ENCODE measurements at places on chromosomes 4 and X.

DNA sequence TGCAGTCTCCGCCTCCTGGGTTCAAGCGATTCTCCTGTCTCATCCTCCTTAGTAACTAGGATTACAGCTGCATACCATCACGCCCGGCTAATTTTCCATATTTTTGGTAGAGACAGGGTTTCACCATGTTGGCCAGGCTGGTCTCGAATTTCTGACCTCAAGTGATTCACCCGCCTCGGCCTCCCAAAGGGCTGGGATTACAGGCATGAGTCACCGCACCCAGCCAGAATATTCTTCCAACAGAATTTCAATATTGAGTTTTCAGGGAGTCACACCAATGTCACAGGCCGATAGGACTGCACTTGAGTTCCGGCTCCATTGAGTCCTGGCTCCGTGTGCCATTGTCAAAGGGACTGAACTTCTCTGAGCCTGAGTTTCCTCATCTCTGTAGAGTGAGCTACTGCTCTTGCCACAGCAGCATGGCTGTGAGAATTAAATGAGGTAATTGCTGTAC is 82.9 kb downstream of the CLCN4 start:
- no peak for DNase-seq

DNA sequence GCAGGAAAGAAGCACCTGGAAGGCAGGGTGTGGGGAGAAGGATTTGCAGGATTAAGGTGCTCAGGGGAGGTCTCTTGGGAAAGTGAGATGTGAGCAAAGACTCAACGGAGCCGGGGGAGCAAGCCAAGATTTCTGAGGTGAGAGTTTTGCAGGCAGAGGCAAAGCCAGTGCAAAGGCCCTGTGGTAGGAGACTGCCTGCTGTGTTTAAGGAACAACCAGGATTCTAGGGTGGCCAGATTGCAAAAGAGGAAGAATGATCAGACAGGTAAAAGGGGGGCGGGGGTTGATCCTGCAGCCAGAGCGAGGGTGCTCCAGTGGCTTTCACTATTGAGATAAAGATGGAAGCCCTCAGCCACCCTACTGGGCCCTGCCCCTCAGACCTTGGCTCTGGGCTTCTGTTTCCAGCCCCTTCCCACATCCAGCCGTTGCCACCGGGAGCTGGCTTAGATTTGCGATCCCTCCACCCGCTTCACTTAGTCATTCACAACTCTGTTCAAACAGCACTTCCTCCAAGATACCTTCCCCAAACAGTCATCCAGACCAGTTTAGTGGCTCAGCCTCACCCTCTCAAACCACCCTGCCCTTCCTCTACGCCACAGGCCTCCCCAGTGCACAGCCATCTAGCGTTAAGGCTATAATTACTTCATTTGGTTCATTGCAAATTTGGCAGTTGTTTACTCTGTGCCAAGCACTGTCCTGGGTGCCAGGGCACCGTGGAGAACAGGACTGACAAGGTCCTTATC is 23.3 kb upstream of the BCOR start:
- DNase-seq: no peak

- DNase-seq: no peak
Observed at GRCh38 chrX:14290335-14290734, 239.0 kb upstream of the GLRA2 start.

DNA sequence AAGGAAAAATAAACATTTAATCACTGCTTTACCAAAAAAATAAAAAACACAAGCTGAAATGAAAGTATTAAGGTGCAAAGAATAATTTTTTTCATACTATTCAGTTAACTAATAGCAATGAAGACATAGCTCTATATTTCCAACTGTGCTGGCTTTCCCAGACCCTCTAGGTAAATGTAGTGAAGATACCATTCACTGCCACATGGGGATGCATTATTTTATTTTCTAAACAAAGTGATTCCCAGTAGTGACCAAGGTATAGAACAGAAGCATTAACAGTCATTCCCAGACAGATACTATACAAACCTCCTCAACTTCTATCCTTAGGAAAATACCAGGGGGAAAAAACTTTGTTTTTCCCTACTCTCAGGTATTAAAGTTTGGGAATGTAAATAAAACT is 39.4 kb downstream of the ANTXR2 start:
- no peak for DNase-seq

- DNase-seq: peak; percentile 7
Observed at GRCh38 chr4:100569196-100569595, 51.4 kb upstream of the EMCN start.

- DNase-seq: no peak
Observed at GRCh38 chr4:186627226-186627865, 72.0 kb upstream of the MTNR1A start.

DNA sequence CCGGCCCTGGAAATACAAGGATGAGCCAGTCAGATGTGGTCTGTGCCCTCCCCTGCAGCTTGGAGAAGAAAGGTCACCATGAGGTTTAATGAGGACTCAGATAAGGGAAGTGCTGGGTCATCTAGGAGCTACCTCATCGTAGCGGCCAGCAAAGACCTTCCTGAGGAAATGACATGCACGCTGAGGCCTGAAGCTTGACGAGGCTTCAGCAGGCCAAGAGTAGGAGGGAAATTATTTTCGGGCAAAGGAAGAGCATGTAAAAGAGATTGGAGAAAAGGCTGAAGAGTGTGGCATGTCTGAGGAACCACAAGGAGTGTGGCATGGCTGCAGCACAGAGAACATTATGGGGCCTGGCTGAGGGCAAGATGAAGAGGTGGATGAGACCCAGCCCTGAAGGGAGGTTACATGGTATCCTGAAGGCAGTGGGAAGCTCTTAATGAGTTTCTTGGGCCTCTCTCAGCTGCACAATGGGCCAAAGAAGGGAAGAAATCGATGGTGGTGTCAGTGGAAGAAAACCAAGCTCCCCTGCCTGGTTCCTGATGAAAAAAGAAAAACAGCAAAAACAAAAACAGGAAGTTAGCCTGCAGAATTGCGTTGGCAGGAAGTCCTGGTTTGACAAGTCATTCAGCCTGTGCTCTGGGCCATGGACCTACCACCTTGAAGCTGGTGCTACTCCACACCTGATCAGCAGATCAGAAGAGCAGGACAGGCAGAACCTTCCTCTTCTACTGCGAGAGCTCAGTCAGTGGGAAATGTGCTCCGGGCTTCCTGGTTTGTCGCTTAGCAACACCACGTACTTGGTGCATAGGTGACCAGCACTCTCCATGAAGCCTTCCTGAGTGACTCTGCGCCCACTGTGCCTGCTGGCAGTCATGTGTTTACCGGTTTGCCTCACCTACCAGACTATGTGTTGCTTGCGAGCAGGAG is 134.5 kb upstream of the KLF3 start:
- peak; percentile 56 for DNase-seq

- no peak for DNase-seq
Observed at GRCh38 chr4:82560853-82561785, 669 bp downstream of the TMEM150C start.

DNA sequence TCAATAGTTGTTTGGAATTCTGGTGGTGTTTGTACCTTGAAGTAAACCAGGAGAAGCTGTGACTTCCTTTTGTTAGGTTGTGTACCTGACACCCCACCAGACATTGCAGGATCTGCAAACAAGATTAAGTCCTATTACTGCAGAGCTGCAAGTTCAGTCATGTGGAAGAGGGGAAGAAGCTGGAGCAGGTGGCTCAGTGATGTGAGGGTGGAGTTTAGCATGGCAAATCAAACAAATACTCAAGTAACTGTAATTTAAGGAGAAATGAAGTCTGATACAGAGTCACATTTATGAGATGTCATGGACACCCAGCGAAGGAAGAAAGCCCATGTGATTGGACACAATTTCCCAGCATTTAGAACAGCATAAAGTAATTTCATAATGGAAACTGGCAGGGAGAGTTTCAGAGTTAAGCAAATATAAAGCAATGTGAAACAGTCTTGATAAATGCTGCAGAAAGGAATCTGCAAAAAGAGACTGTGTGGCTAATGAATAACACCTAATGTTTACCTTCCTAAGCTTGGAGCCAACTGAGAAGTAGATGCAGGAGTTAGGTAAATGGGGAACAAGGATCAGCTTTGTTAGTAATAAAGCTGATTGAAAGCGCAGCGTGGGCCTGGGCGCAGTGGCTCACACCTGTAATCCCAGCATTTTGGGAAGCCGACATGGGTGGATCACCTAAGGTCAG is 249.1 kb downstream of the GBA3 start:
- no peak for DNase-seq

DNA sequence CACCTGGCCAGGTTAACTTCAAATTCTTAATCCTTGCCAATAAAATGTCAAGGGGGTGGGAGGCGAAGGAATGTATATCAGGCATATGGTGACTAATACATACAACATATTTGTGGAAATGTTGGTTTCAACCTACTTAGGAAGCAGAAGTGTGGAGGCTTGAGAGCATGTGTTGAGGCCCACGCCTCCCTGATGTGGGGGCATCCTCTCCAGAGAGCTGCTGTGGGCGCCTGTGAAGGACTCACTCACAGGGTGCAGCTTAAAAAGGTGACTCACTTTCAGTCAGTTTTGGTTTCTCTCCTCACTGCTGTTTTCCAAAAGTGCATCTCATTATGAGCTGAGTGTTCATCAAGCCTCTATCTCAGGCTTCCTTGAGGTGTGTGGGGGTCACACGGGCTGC is 27.5 kb downstream of the LNX1 start:
- no peak for DNase-seq

- DNase-seq: peak; percentile 39
Observed at GRCh38 chr4:15457406-15458201, 12.1 kb upstream of the CC2D2A start.

DNA sequence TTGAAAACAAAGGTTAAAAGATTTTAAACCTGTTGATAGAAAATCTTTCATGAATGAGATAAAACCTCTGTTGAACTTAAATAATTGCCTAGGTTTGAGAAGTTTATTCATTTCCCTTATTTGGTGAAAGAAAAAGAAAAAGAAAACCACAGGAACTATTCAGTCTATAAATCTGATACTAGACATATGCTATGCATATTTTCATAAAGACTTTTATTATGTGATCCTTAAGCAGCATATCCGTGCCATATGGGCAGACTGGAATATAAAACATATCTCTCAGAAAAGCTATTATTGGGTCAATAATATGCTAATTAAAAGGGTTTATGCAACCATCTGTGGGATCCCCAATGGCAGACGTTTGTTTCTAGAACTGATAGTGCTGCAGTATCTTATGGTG is 178.7 kb downstream of the RASL11B start:
- DNase-seq: no peak

DNA sequence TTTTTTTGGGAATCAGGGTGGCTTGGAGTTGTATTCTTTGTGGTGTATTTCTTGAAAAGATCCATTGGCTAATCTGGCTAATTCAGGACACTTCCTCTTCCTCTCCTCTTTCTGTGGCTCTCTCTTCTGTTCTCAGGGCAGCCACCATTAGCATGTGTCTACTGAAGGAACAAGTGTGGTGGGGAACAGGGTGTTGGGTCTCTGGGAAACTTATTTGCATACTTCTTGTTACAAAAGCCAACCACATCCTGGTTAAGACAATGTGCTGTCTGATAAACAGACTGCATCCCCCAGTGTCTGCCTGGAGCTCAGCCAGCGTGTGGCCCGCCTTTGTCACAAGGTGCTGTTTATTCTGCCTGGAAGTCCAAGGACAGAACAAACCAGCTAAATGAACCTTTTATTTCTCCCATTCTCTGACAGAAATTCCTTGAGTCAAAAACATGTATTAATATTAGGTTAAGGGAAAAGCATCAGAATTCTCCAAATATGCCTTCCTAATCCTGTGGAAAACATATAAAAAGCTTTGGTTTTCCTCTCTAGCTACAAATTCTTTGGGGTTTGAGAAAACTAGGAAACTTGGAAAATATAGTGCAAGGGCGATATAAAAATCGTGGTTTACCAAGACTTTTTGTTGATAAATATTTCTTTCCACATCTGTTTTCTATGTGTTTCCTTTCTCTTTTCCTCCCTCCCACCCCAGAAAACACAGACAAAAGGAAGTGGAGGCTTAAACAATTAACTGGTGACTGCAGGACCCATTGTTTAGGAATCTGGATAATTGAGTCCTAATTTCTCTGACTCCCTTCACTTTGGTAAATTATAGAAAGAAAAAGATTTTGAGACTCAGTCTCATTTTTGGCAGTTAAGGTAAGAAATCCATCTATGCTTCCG is 203.6 kb downstream of the SPRY1 start:
- peak; percentile 61 for DNase-seq

- DNase-seq: peak; percentile 7
Observed at GRCh38 chrX:8879750-8880149, 78.6 kb upstream of the FAM9A start.

DNA sequence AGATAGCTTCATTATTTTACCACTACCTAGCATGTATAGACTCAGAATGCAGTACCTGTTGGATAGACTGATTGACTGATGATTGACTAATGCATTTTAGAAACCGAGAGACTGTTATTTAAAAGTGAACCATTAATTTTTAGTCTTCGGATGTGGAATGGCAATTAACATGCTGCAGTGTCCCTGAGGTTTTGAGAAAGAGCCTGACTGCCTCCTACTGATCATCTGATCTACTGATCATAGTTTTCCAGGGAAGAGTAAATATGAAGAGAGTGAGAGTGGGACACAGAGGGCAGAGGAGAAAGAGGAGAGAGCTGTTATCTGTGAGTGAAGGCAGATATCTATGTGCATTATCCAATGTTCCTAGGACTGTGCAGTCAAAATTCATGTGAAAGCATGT is 764.7 kb downstream of the TRIML1 start:
- DNase-seq: no peak

- no peak for DNase-seq
Observed at GRCh38 chr4:159926871-159927270, 824.0 kb downstream of the RAPGEF2 start.

DNA sequence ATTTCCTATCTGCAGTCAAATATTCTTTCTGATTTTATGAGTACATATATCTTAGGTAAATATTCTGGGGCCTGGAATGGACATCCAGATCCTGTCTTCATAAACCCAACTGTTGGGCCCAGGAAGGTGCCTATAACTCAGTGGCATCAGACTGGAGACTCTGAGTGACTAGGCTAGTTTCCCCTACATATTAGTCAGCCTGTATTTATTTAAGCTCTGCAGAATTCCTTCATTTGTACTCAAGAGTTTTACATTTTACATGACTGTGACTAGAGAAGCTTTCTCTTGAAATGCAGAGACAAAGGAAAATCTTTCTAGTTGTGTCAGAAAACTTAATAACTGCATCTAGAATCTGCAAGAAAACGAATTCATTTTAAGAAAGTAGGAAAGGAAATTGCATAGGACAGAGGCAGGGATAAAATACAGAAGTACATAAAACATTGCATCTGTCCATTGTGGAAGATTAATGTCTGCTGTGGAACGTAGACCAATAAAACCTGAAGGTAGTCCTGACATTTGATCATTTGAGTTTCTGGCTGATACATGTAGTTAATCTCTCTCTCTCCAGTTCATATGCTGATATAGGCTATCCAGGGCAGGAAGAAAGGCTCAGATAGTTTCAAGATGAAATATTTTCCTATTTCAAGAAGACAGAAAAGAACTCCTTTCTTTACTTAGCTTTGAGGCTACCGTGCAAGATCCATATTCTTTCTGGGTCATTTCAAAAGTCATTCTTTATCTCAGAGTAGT is 78.2 kb downstream of the OPHN1 start:
- no peak for DNase-seq

- DNase-seq: no peak
Observed at GRCh38 chrX:13365161-13365560, 45.3 kb upstream of the ATXN3L start.

Data from CD4-positive, alpha-beta T cell treated with Interleukin-12 subunit alpha and Interleukin-12 subunit beta, for 1 hour (primary cell).